ENCODE measurements at places on chromosomes 1 and 21.
A peak's percentile ranks its signal among the peaks of the same experiment; 100 is the strongest.

DNA sequence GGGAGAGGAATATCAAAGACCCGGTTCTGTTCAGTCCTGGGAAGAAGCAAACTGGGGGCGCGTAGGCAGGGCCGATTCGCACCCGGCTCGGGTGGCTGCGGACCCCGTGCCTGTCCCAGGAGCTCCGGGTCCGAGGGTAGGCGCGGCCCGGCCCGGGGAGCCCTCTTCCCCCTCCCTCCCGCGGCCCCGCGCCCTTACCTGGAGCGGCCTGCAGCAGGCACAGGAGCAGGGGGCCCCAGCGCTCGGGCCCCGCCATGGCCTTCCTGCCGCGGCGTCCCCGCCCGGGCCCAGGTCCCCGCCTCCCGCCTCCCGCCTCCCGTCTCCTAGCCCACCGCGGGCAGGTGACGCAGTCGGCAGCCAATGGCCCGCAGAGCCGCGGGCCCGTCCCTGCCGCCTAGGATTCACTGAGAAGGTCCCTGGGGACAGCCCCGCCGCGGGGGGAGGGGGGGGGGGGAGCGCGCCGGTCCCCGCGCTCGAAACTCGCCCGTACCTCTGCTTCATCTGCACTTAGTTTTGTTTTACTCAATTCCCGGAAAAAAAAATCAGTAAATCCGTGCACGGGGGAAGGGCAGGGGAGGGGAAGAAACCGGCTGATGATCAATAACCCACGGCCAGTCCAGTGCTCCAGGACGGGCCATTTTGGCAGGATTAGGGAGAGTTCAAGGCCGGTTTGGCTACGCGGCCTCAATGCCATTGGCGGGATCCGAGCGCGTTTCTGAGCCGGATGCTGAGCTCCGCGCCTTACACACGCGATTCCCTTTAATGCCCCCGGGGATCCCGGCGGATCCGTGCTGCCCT is at the start of gene IFNLR1:
Gene IFNLR1 (minus strand): TSS at position 297 of the 798 bp plus-strand sequence. CDS start 41 bp downstream, at position 256.
- DNase-seq, result no peak

- no peak for DNase-seq
Observed at GRCh38 chr1:94125551-94126514, 4.9 kb upstream of the ABCA4 start.

DNA sequence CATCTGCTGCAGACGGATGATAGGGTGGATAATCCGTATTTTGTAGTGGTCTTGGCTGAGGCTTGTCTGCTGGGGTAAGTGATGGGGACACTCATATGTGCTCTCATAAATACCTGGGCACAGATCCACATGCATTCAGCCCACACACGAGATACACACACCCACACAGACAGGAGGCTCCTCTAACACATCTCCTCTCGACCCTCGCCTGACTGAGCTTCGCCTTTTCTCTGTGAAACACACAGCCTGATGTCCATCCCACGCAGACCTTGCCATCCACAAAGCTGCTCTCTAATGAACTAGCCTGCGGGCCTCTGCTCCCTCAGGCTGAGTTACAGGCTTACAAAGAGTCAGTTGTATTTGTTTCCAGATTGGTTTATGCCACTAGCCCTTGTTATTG is 96.3 kb upstream of the CSF3R start:
- no peak for DNase-seq

DNA sequence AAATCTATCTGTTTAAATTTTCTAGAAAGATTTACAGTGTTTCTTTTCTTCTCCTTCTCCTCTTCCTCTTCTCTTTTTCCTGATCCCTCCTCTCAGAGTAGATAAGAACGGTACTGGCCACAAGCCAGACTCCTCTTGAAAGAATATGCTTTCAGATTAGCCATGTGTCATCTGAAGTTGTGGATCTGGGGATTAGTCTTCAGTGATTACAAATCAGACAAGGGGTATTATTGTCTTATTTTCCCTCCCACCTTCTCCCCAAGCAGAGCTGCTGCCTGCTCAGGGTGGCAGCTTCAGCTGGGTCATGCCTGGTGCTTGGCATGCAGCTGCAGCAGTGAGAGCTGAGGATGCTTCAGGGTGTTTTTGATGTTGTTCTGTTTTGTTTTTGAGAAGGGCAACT is 42.7 kb downstream of the SGIP1 start:
- DNase-seq, result no peak

DNA sequence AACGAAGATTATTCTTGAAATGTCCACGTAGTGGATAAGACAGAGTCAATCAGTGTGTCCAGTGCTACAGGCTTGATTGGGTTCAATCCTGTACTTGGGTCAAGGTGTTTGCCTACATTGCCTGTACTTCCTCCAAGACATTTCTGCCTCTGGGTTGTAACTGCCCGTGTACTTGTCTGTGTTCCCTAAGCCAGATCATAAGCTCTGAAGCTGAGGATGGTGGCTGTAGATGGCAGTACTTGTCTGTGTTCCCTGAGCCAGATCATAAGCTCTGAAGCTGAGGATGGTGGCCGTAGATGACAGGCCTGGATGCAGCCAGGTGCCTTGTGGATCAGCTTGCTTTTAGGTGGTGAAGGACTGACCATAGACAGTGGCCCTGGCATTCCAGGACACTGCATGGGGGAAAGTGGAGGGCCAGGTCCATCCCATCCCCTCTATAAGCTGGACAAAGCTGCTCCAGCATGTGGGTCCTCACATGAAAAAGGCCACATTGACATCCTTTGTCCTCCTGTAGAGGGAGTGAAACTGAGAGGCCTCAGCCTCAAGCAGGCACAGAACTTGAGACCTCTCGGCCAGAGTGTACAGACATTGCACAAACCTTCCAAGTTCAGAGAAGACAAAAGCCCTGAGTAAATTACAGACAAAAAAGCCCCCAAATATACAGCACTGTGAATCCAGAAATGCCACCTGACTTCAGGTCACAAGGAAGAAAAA is 2.0 kb upstream of the SRM start:
- no peak for DNase-seq

DNA sequence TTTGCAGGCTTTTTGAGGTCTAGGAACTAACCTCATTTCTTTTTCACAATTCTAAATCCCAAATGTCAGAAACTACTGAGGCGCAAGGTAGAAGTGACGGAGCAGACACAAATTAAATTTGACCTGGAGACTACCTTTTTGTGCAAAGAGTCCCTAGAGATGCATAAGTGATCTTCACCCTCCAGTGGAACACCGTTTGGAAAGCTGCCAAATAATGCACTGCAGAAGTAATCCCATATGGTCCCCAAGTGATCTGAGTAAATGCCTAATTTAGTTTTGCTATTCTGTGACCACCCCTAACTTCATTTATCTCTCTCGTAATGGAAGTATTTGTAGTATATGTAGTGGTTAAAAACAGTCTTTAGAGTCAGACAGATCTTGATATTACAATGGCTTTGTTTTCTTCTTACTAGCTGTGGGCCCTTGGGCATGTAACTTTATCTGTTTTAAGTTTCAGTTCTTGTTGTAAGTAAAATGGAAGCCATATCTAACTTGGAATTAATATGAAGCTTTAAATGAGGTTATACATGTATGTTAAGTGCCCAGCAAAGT is 70.4 kb upstream of the IPO9 start:
- no peak for DNase-seq

GRCh38 chr1:87878873-87879272 is 550.2 kb downstream of the LMO4 start:
- DNase-seq, result no peak

- DNase-seq, result no peak
Observed at GRCh38 chr1:200527670-200528069, 92.9 kb downstream of the KIF14 start.

DNA sequence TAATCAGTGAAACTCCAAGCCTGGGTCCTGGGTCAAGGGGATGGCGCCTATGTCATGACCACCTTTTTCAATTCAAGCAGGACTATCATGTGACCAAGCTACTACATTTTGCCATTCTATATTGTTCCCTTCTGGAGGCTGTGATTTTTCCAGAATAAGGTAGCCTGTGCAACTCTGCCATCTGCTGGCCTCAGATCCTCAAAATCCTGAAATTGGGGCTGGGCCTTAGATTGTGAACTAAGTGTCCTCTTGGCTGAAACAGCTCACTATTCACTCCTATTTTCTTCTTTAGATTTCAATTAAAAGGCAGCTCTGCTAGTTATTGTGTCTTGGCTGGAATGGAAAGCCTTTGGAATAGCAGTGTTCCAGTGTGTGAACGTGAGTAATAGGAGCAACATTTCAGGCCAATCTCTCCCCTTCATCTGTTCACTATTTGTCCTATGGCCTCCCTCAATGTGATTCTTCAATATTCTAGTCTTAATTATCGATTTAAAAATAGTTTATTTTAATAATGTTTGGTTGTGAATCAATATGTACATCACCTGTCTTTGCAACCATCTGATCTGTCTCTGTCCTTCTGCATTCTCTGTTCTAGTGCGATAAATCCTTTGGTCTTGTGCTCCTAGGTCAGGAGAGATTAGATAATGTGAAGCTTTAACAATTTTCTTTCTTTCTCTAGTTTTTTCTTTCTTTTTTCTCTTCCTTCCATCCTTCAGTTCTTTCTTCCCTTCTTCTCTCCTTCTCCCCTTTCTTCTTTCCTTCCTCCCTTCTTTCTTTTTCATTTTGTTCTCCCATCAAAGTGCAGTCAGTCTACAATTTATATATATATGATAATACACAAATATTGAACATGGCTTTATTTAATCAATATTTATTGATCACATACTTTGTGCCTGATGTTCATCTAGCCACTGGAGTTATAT is 69.8 kb downstream of the CR1 start:
- no peak for DNase-seq

DNA sequence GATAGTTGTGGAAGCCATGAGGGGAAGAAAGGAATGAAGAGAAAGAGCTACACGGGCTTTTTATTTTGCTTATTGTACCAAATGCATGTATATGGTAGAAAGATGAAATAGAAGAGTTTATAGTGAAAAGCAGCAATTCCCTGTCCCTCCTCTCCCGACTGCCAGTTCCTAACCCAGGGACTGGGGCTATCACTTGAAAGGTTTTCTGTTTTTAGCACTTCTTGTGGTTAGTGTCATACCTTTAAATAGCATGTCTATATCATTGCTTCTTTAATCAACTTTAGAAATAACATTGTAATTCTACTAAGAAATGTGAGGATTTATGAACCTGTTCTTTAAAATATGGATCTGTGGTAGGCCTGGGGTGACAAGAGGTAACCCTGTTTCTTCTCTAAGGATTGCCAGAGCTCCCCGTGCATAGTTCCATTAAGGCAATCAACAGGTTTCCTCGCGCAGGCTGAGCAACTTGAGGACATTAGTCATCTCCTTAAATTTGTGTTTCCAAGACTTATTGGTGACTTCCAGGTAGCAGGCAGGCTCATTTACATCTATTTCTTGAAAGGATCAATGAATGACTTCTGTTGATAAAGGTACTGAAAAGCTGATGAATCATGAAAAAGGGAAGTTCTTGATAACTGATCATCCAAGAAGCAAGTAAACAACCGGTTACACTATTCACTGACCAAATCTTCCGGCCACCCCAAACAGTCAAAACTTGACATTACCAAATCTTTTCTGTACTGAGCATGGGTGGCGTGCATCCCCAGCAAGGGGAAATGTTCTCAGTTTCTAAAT is 37.8 kb upstream of the S1PR1 start:
- no peak for DNase-seq

DNA sequence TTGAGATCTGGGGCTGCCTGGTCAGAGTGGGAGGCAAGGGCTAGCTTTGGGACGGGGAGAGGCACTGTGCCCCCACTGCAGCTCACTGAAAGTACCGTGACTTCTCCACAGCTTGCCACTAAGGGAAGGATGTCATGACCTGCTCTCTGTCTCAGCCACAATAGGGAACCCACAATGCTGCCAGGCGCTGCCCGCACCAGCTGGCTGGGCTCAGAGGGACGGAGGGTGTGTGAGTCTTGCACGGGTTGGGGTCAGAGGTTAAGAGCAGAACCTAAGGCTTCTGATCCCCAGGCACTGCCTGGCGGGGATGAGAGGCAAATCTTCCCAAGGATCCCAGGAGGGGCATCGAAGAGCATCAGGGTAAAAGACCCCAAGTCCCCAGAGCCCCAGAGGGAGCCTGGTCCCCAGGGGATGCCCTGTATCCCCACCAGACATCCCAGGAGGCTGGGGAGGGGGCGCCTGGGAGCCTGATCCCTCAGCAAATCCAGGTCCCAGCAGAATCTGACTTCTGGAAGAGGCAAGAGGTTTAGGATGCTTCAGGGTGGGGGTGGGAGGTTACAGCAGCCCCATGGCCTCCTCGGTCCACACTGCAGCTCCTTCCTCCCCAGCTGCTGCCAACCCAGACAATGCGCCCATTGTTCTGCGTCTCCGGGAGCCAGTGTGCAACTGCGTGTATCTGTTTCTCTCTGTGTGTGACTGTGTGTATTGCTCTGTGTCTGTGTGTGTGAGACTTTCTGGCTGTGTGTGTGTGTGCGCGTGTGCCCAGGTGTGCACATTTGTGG is 2.0 kb upstream of the MARCKSL1 start:
- no peak for DNase-seq

DNA sequence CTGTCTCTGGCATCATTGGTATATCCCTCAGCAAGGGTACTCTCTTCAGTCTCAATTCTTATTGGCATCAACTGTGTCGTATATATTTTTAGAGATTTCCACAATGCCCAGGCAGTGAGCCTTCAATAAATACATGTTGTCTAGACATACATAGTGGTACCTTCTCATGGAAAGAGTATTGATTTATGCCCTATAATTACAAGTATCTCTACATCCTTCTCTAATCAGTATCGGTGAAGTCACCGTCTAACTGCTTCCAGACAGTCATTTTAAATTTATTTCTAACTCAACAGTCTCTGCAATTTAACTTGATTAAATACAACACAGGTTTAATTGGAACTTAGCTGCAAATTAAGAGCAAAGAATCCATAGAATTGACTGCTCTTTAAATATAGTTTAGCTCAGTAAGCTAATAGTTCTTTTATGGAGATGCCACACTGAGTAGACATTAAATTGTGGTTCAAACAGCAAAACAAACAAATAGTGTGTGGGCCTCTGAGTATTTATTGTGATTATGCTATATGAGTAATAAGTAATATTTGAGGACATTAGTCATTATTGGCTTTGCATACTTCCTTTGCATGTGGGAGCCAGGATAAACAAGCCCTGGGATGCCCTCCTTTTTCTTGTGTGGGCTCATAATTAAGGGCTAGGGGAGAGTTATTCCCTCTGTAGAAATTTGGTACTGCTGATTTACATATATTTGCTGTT is 126.9 kb upstream of the DUSP10 start:
- peak; percentile 65 for DNase-seq

GRCh38 chr1:40803902-40804301 is 20.3 kb downstream of the KCNQ4 start:
- no peak for DNase-seq

DNA sequence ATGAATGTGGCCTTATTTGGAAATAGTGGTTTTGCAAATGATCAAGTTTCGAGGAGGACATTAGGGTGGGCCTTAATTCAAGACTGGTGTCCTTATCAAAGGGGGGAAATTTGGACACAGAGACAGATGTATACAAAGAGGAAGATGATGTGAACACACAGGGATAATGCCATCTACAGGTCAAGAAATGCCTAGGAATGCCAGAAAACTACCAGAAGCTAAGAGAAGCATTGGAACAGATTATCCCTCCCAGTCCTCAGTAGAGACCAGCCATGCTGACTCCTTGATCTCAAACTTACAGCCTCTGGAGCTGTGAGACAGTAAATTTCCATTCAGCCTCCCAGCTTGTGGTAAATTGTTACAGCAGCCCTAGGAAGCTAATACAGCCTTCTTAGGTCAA is 151.4 kb downstream of the PTGER3 start:
- DNase-seq, result no peak

All from GM04503 (cell line).